ENCODE measurements at places on chromosomes 1 and 21. TPM values are rescaled to one million over a fixed set of nuclear protein-coding genes. Genes with fewer than 3 reads are reported as not detected.

DNA sequence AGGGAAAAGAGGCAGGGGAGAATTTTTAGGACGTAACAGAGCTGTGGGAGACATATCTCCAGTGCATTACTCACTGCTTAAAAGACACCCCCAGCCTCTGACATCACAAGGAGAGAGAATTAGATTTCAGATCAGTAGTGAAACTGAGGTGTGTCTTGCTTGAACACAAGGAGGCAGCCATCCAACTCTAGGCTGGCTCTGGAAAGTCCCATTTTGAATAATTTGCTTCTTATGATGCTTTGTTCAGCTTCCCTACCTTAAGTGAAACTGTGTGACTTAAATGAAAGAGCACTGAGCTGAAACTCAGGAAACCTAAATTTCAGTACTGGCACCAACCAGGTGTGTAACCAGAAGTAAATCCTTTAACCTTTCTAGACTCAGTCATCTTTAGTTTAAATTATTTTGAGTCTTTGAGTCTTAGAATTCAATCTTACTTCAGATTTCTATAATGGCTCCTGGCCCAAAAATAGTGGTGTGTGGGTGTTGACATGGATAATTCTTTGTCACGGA is 251.6 kb upstream of the SGIP1 start:
- DNase-seq, result no peak

DNA sequence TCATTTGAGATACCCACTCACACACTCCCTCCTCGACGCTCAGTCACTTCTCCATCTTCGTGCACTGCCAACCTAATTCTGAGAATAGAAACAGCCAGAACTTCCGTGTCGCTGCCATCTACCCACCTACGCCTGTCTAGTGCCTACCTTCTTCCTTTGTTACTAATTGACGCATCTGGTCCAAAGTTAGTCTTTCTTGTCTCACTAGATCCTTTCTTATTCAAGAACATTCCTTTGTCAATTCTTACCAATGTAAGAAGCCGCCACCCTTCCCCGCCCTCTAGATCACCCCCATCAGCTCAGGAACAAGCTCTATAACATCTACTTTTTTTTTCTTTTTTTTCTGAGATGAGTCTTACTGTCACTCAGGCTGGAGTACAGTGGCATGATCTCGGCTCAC is 3.7 kb downstream of the PADI6 start:
- no peak for DNase-seq

DNA sequence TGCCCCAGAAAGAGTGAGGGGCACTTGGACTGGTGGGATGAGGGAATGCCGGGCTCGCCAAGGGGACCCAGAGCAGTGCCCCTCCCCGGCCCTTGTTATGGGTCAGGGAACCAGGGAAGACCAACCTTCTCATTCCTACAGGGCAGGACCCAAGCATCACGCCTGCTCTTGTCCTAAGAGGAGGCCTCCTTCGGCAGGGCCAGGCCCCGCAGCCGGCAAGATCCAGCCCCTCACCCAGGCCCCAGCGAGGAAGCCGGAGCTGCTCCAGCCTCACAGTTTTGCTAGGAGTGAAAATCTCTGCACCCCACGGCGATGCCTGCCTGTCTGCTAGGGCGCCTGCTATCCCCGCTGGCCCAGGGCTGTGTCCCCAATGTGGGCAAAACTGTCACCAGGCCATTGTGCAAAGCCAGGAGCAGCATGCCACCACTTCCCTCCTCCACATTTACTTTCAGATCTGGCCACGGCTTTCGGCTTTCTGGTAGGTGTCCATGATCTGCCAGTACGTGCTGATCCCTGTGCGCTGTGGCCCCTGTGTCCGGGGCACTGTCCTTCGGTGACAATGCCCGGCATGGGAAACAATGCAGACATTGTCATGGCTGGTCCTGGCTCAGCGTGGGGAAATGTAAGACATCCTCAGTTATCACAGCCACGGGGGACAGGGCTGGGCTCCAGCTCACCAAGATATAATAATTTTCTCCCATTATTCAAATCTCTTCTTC is 9.6 kb downstream of the ACTRT2 start:
- DNase-seq, result no peak

- DNase-seq, result no peak
Observed at GRCh38 chr1:163973586-163973985, 585.4 kb upstream of the PBX1 start.

- DNase-seq, result no peak
Observed at GRCh38 chr1:182473556-182473955, 23.6 kb downstream of the RGSL1 start.

DNA sequence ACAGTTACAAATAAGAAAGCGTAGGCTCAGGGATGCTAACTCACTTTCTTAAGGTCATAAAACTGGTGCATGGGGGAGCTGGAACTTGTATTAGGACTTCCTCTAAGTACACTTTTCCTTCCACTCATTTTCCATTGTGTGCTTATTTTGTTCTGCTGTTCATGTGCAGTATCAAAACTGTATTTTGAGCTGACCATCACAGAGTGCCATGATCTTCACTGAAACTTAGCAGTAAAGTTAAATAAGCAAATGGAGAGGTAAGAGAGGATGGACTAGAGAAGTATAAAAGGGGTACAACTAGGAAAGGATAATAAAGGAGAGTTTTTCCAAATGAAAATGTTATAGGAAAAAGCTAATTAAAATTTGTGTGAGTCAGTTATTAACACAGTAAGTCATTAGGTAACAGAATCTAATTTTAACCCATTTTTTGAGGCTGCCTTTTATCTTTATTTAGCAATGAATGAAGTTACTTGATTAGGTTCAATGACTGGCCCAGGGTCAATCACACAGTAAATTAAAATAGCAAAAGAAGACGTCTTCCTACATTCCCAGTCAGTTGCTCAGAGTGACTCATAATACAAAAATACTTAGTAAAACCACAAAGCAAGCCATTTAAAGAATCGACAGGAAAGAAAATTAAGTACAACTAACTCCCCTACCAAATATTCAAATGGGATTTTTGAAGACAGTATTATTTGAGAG is 165.8 kb upstream of the C1orf105 start:
- DNase-seq, result no peak

DNA sequence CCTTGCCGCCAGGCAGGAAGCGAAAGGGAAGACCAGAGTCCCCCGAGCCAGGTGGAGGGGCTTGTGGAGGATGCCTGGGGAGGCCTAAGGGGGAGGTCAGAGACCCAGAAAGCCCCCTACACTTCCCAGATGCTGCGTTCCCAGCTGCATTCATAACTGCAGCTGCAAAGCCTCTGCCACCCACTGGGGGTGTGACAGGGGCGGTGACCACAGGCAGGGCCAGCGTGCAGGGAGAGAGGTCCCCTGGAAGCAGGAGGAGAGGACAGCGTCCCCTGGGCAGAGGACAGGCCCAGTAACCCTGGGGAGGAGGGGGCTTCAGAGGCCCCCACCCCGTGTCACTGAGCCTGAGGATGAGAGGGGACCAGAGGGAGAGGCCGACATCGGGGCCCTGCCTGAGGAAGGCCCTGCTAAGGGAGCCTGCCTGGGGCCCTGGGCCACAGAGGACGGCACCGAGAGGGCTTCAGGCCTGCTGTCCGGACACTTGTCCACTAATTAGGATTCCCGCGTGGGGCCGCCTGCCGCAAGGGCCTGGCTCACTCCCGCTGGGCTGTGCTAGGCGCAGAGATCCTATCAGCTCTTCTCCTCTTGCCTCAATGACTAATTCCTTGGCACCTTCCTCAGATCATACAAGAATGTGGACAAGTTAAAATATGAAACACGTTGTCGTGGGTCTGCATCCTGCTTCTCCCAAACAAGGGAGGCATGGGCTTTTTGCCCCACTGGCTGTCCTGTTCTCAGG is 49.1 kb upstream of the CCDC27 start:
- no peak for DNase-seq

- no peak for DNase-seq
Observed at GRCh38 chr1:111441573-111442192, 7.4 kb downstream of the WDR77 start.

DNA sequence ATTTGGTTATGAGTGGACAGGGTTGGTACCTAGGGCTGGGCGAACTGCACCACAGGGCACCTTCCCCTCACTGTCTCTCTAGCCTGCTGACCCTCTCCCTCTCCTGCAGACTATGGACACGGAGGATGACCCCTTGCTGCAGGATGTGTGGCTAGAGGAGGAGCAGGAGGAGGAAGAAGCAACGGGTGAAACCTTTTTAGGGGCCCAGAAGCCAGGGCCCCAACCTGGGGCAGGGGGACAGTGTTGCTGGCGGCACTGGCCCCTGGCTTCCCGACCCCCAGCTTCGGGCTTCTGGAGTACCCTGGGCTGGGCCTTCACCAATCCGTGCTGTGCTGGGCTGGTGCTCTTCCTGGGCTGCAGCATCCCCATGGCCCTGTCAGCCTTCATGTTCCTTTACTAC is 21.9 kb downstream of the DISP3 start:
- DNase-seq, result no peak

DNA sequence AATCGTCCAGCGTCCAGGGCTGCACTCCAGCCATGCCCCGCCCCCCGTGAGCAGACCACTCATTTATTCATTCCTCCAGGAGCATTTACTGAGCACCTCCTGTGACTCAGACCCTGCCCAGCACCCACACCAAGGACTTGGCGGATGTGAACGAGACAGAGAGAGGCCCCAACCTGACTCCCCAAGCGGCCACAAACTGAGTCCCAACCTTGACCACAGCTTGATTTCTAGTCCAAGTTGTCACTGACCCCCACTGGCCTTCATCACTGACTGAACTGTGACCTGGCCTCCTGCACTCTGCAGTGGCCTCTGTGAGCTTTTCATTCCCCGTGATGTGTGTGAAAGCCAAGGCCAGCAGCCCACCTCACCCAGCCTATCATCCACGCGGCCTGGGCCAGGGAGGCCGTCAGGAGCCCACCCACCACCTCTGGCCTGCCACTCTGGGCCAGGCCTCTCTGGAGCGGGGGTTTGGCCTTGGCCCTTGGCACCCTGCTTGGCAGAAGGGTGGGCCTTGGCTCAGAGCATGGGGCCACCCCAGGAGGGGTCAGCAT is 19.3 kb upstream of the RUNX3 start:
- no peak for DNase-seq

GRCh38 chr1:231070758-231071444 is 30.8 kb upstream of the FAM89A start:
- peak; percentile 29 for DNase-seq

GRCh38 chr1:202661136-202661845 is 49.0 kb downstream of the SYT2 start:
- no peak for DNase-seq

The ATP6V1G3 gene
- total RNA-seq, result not detected

The TCEA3 gene
- total RNA-seq, result 50.2 TPM

The JAM2 gene
- 17.4 TPM for total RNA-seq

The CD53 gene
- 20.9 TPM for total RNA-seq

The ALG14 gene
- 12.6 TPM for total RNA-seq

The KCNN3 gene
- total RNA-seq, result 5.4 TPM

The TMEM200B gene
- 16.4 TPM for total RNA-seq
